ENCODE measurements at places on chromosomes 7 and 10.

GRCh38 chr10:87635498-87636312 is 24.0 kb upstream of the PAPSS2 start:
- no peak for DNase-seq

- DNase-seq: no peak
Observed at GRCh38 chr7:141268614-141269013, 194.8 kb downstream of the TMEM178B start.

GRCh38 chr7:24299192-24299591 is 15.2 kb downstream of the NPY start:
- DNase-seq: no peak

- DNase-seq: no peak
Observed at GRCh38 chr10:116007256-116007891, 265.6 kb downstream of the GFRA1 start.

DNA sequence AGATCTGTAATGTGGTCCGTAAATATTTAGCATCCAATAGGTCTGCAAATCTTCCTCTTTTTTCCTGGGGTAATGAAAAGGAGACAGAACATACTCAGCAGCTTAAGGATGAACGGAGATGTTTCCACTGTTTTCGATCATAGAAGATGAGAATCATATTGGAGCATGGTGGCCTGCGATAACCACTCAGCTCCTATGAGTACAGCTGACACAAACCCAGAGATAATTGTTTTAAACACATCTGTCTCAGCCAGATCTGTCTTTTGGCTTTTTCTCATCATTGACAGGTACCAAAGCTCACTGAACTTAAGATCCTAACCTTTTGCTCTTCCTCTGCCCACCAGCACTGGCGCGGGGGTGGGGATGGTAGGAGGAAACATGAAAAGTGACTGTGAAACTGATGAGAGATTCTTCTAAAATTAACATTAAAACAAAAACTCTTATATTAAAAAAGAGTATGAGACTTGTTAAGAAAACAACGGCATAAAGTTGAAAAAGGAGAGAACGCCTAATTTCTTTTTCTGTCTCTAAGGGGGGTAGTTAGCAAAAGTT is 71.0 kb downstream of the SVOPL start:
- DNase-seq: no peak
